ENCODE measurements at places on chromosomes 2 and 18. TPM values are rescaled to one million over a fixed set of nuclear protein-coding genes. Genes with fewer than 3 reads are reported as not detected.

GRCh38 chr2:228268756-228269155 lies 87.3 kb upstream of the SPHKAP start:
- DNase-seq: no peak

- DNase-seq: no peak
Observed at GRCh38 chr18:8821531-8821930, 116.2 kb downstream of the MTCL1 start.

DNA sequence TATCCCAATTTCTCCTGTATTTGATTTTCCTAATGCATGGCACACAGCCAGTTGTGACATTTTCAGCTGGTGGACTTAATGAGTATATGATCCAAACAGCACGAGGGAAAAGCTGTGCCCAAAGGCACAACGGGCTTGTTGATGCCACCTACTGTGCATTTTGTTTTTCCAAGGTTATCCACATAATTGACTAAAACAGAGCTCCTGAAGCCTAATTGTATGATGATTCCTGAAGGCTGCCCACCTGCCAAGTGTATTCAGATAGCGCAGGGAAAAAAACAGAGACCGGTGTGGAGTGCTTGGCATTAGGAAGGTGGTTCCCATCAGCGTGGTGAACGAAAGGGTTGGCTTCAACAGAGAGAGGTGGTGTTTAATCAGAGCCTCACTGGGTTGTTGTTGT lies 14.9 kb downstream of the RBMS1 start:
- no peak for DNase-seq

DNA sequence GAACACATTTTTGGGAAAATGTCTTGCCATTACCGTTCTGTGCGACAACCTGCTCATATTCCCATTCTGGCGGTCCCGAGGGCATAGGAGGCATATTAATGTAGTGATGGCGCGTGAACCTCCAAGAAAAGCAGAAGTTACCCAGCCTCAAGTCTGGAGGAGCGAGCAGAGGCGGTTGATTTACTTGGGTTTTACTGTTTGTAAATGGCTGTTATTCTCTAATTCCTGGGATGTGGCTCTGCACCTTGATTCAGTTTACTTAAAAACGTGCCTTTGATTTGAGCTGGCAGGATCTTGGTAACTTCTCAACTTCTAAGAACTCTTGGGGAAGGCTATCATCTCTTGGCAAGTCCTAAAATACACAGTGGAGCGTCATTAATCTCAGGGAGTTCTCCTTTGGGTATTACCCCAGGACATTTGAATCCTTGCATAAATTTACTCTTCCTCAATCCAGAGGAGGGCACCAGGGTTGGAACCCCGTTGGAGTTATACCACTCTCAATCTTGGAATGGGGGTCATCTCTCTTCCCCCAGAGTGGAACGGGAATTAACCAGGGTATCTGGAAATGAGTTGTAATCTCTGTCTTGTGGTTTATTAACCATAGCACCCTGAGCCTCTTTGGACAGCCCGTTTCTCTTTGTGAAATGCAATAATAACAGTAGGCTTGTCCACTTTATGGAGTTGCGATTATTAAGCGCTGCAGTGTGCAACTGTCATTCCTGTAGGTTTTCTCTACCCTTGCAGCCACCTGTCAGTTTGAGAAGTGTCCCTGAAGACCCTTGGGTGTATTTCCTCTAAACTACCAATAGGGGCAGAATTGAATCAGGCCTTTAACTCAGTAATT lies 2.1 kb downstream of the HK2 start:
- peak; percentile 91 for DNase-seq

GRCh38 chr18:7941533-7941932 lies 374.4 kb downstream of the PTPRM start:
- DNase-seq: no peak

DNA sequence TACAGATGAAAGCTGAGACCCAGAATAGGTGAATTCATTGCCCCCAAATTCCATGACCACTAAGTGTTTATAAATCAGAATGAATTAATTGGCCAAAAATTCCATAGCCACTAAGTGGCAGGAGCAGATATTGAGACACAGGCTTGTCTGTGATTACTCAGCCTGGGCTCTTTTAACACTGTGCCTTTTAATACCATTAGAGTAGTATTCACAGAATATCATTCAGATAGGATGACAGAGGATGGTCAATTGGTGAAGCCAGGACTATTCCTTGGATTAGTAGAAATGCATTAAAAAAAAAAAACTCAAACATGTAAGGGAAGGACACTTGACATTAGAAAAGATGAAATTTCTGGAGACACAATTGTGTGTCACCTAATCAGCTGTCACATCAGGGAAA lies 698.6 kb downstream of the DCC start:
- DNase-seq: no peak

DNA sequence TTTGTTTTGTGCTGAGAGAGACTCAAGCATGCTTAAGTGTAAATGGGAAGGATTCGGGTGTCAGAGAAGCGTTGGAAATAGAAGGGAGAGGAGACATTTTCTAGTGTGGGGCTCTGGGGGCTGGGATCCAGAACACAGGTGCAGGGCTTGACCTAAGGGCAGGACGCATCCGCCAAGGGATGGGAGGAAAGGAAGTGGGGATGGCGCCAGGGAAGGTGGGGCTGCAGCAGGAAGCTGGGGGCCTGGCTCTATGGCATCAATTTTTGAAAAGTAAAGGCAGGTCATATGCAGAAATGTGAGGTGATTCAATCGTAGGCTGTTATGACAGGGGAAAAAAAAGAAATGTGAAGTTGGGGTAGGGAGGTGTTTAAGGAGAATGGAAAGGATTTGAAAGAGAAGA lies 143.2 kb upstream of the SERTAD2 start:
- DNase-seq: no peak

GRCh38 chr2:215189393-215189792 lies 51.0 kb upstream of the ABCA12 start:
- DNase-seq: no peak

DNA sequence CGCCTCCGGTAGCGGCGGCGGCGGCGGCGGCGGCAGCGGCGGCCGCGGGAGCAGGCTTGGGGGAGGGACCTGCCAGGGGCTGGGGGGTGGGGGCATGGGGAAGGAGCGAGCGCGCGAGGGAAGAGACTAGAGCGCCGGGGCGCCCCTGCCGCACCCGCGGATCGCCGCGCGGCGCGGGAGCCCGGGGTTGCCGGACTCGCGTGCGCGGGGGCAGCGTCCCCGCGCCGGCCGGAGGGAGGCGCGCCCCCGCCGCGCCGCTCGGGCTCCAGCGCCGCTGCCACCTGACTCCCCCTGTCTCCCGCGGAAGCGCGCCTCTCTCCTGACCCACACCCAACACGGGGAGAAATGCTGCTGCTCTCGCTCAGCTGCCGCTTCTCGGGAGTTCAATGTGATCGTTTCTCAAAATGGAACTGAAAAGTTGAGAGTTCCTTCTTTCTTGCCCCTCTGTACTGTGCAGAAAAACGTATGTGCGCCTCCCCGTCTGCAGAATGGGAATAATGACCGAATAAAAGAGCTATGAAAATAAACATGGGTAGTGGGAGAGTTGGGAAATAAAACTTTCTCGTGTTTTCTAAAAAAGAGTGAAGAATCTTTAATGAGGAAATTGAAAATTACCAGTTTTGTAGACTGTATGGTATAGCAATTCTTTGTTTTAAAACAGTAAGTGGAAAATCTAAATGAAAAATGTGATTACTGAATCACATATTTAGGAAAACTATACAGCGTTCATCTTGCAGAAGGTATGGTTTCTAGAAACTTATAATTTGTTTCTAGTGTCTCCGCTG lies 455 bp upstream of the TLK1 start:
- DNase-seq: peak; percentile 96

- DNase-seq: peak; percentile 50
Observed at GRCh38 chr2:218429911-218430692, 11.2 kb downstream of the VIL1 start.

DNA sequence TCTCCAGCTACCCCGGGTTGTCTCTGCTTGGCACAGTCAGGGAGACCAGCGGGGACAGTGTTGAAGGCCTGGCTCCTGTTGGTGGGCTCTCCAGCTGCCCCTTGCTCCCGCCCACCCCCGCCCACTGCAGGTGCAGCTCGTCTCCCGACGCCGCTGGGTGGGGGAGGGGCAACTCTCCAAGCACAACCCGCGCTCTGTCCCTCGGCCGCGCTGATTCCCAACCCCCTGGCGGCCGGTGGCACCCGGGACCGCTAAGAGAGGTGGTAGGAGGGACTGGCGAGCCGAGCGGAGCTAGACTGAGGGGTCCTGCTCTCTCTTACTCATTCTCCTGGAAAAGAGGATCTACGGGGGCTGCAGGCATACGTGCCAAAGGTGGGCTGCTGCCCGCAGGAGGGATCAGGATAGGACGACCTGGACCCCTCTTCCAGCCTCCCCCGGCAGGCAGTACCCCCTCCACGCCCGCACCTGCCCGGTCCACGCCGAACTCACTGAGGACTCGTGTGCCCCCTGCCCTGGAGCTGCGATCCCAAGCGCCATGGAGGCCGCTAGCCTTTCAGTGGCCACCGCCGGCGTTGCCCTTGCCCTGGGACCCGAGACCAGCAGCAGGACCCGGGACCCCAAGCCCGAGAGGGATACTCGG lies 44.5 kb downstream of the DDX18 start:
- no peak for DNase-seq

DNA sequence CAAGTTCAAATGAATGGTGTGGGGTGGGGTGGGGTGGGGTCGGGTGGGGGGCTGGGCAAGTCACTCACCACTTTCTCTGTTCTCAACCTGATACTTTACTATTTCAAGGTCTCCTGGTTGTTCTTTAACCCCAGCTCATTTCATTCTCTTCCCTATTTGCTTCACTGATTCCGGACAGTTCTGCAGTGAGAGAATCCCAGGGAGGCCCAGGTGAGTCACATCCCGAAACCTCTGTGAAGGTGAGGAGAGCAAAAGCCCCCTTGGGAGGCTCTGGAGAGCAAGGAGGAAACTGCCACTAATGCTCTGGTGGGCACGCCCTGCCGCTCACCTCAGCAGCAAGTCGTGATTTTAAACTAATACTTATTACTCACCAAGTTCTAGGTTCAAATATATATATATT lies 8.9 kb downstream of the EDAR start:
- no peak for DNase-seq

- DNase-seq: peak; percentile 90
Observed at GRCh38 chr18:79950515-79951341, 725 bp downstream of the SLC66A2 start.

GRCh38 chr2:182023235-182023634 lies 37.6 kb downstream of the PPP1R1C start:
- DNase-seq: no peak

GRCh38 chr18:70294471-70295191 lies 5.8 kb downstream of the SOCS6 start:
- DNase-seq: no peak

Gene CPS1
- 21.7 TPM for total RNA-seq

Gene DPP4
- 256 TPM for total RNA-seq

Gene AKAIN1
- total RNA-seq: not detected

Gene LRRC30
- not detected for total RNA-seq

Gene GLB1L
- 21.0 TPM for total RNA-seq

Gene CNOT9
- total RNA-seq: 50.3 TPM

Gene CDCA7
- total RNA-seq: 1.1 TPM

Gene TAF4B
- total RNA-seq: 5.1 TPM

Gene TUBA4B
- total RNA-seq: not detected

Gene GCFC2
- 19.5 TPM for total RNA-seq

Gene SYT4
- total RNA-seq: not detected

Gene PSMD1
- total RNA-seq: 112 TPM

Gene SKOR2
- not detected for total RNA-seq

Gene C2orf76
- total RNA-seq: 6.5 TPM

Gene POMC
- total RNA-seq: 0.59 TPM

Measured in osteoblast (primary cell).